Activated T-cell treated with anti-CD3 and anti-CD28 coated beads for 4 hours (primary cell): ENCODE measurements at places on chromosomes 12 and 14.

DNA sequence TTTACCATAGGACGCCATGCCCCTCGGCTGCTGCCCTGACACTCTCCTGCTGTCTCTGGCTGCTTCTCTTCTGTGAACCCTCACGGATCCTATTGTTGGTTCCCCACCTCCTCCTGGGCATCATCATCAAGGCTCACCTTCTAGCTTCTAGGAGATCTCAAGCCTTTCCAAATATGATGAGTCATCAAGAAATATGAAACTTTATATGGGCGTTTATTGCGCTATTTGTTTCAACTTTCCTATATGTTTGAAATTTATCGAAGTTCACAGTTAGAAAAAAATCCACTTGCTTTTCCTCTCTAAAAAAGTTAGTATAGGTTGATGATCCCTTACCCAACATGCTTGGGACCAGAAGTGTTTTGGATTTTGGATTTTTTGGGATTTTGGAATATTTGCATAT, 2.8 kb upstream of the CRADD start:
- no peak for DNase-seq

GRCh38 chr12:1660304-1661187, 30.3 kb upstream of the ADIPOR2 start:
- peak; percentile 50 for DNase-seq

DNA sequence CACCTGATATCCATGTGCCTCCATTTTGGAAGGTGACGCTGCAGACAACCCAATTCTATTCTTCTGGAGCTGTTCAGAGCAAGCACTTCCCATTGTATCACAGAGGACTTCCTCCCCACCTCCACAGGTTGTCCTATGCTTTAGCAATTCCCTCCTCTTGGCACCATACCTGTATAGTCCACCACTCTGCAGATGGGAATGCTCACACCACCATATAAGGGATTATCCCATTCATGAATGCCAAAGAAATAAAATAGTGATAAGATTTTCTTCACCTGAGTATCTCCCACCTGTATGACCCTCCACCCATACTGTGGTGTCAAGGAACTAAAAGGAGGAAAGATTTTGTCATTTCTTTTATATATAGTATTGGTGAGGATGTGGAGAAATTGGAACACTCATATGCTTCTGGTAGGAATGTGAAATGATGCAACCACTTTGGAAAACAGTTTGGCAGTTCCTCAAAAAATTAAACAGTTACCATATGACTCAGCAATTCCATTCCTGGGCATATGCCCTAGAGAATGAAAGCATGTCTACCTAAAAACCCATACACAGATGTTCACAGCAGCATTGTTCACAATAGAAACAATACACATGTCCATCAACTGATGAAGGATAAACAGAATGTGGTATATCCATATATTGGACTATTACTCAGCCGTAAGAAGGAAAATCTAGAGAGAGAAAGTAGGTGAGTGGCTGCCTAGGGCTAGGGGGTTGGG, 75.2 kb downstream of the FIGNL2 start:
- DNase-seq = no peak

DNA sequence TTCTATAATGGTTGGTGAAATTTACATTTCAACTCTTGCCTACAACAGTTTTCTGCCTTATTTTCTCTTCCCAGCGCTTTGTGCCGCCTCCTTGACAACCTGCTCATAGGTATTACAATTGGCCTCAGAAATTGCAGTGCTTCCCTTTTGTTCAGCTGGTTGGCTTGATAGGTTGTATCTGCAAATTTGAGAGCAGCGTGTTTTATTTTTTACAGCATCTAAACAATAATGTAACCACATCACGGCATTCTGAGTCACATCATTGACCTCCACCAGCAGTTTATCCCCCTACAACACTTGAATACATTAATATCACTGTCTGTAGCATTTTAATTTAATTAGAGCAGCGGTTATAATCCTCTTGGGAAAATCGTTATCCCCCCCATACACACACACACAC, 99.4 kb downstream of the ETV6 start:
- no peak for DNase-seq

GRCh38 chr14:93078870-93079269, 36.9 kb downstream of the ITPK1 start:
- DNase-seq = no peak

DNA sequence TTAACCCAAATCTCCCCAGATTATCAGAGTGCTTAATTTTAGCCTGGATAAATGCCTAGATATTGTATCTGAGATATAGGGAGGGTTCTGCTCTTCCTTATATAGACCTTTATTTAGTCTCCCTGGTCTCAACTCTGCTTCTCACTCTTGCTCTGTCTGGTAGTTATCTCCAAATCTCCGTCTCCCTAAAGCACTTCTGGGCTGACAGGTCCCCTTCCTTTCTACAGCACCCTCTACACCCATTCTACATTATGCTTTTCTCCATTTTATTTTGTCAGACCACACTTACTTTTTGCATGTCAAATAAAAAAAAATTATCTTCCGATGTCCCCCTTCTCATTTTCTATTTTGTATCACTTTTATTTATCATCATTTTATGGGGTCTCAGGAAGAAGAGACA, 2.0 kb upstream of the ERC1 start:
- no peak for DNase-seq

DNA sequence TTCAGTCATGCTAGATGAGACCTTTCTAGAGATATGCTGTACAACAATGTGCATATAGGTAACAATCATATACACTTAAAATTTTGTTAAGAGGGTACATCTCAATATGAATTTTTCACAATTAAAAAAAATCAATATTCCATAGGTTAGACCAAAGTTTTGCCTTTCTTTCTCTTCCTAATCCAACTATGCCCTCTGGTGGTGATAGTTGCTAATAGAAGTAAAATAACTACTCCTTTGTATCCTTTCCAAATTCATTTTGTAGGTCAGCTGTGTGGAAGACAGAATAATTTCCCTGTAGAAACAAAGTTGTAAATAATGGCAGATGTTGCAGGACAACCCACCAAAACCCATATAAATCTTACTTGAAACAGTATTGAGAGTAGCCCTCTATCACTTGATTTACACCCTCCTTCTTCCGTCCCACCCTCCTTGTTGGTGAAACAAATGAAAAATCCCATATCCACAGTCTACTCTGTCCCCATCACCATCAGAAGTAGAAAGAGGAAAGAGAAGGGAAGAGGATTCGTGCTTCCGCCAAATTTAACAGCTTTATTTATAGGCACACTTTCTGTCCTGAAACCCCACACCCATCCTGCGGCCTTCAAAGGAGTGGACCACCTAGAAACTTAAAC, 34.2 kb upstream of the KICS2 start:
- DNase-seq = no peak

DNA sequence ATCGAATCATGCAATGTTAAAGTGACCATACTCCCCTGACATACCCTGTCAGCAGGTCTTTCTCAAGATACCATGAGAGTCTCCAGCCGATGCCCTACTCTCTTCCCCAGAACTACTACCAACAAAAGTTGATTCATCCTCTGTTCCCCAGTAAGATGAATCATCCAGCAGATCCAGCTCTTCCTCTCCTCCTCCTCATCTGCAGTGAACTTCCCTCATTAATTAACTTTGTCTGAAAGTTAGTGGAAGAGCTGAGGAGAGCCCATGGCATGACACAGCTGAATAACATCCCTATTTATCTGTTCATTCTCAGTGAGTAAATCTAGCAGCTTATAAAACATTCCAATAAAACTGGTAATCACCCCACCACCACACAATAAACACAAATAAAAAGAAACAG, 213.4 kb downstream of the EGLN3 start:
- DNase-seq = no peak

DNA sequence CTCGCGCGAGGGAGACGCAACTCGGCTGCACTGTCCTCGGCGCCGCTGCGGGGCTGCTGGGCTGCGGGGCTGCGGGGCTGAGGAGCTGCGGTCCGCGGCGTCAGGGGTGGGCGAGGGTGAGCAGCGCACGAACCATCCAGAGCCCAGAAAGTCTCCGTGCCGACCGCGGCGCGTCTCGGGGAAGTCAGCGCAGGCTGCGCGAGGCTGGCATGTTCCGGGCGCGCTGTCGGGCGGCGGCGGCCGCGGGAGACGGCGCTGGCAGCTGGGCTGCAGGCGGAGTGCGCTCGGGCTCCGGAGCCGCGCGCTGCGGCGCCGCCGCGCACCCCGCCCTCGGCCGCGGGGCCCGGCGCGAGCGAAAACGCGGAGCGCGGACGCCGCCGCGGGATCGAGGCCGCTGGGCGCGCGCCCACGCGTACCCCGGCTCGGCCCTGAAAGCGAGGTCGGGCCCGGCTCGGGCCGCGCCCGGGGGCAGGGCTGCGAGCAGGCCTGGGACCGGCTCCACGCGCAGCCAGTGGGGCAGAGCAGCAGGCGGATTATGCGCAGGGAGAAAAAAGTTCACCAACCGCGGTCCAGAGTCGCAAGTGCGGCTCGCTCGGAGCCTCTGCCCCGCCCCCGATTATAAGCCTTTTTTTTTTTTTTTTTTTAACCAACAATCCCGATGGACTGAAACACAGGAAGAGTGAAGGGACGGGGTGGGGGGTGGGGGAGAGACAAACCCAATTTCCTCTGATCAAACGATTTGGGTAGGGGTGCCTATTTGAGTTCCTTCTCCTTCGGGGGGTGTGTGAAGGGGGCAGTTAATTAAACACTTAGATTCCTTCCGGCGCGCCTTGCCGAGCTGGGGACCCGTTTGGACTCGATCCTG, at the start of gene PRICKLE1:
Gene PRICKLE1 (minus strand): TSS at position 282 of the 865 bp plus-strand sequence. CDS start 117,230 bp downstream, outside the sequence.
- no peak for DNase-seq

GRCh38 chr12:20174528-20175175, 193.7 kb upstream of the PDE3A start:
- no peak for DNase-seq

DNA sequence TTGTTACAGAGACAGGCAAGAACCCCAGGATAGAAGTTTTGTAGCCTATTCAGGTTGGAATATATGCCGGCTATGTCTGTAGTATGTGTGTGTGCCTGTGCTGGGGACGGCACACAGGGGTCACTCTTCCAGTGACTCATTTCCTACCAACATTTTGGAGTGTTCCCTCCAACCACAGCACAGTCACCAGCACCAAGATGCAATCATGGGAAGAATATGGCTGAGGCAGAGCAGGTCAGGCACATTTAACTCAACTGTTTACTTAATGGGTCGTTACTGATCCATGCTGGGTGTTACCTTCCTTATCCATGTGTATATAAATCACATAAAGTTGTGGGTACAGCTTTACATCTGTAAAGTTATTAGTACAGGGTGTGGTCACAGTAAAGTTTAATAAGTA, 178.3 kb downstream of the PRKD1 start:
- no peak for DNase-seq

- DNase-seq = peak; percentile 71
Observed at GRCh38 chr12:131104463-131105350, 151.0 kb downstream of the ADGRD1 start.

GRCh38 chr14:57714487-57714931, 151.4 kb downstream of the SLC35F4 start:
- no peak for DNase-seq

GRCh38 chr12:41441180-41441579, 253.1 kb downstream of the PDZRN4 start:
- no peak for DNase-seq

GRCh38 chr12:66190519-66191370, 1.7 kb downstream of the IRAK3 start:
- no peak for DNase-seq

- no peak for DNase-seq
Observed at GRCh38 chr14:65069874-65070413, 32.4 kb downstream of the MAX start.

DNA sequence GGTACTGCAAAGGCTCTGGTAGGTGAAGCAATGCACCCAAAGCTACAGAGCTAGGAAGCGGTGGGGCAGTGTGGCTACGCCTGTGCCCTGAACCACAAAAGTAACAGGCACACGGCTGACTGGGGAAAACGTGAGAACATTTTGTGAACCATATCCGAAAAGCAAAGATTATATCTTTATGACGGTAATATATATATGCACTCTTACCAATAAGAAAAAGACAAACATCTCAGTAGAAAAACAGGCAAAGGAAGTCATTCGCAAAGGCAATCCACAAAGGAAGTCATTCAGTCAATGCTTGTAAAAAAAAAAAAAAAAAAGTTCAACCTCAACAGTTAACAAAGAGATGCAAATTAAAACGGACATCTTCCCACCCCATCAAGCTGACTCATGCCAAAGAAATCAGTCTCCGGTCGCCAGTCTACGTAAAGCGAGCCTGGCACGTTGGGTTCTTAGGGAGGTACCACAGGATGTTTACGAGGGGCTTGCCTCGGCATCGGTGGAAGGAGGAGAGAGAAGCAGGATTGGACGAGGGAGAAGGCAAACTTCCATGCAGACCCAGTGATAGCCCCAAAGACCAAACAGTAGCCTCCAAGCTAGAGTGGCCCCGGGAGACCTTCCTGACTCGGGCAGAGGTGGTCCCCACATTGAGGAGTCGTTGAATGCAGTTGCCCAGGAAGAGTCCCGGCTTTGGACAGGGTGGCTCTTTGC, 39.4 kb upstream of the PPP2R5C start:
- peak; percentile 60 for DNase-seq

GRCh38 chr14:101497684-101498525, 63.4 kb upstream of the DIO3 start:
- no peak for DNase-seq

GRCh38 chr12:107635139-107635538, 50.5 kb upstream of the PWP1 start:
- no peak for DNase-seq
